ENCODE measurements at places on chromosomes 4 and X.
A peak's percentile ranks its signal among the peaks of the same experiment; 100 is the strongest.

DNA sequence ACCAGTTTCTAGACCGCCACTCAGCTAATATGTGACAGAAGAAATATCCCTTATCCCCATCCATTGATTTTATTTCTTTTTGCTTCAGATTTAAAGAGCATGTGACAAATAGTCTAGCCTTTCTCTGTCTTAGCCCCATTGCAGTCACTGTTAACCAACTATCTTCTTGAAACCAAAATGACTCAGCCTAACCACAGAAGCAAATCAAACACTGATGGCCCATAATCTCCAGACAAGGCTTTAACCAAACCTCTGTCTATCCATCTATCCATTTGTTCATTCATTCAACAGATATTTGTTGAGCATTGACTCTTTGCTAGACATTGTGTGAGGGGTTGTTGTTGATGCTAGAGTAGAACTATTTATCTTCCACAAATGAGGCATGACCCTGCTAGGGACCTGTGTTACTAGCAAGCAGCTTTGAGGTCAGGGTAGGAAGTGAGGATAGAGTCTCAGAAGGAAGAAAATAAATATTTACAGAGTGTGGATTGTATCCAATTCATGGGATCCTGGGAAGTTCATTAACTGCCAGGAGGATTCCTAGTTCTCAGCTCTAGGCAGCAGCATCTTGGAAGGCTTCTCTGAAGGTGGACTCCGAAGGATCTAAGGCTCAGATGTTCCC, 22.5 kb downstream of the HNRNPH2 start:
- peak; percentile 68 for DNase-seq

DNA sequence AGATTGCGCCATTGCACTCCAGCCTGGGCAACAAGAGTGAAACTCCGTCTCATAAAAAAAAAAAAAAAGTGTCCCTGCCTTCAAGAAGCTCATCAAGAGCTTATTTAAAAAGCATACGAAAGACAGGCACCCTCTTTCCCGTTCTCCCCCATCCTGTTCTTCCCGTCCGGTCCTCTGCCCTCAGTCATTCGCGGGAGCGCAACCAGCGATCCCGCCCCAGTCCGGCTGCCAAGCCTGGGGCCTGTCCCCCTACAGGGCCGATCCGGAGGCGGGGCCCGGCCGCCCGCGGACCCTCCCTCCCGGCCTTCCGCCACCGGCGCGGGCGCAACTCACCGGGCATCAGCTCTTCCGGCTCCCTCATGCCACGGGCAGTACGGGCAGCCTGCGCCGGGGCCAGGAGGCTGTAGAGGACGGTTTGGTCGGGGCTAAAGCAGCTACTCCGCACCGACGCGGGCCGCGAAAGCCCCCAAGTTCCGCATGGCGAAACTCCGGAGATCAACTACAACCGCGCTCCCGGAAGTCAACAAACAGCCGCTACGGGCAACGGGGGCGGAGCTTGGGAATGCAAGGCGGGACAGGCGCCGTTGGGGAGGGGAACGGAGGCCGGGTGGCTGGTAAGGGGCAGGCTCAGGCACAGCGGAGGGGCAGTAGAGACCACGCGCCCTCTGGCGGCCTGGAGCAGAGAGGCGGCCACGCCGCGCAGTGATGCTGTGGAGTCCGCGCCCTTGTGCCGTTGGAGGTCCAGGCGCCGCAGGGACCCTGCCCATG, at the start of gene RPGR:
TSS of gene RPGR (minus strand) at position 503 of the 768 bp plus-strand sequence. CDS start at position 361, 142 bp downstream.
- DNase-seq, result peak; percentile 93

DNA sequence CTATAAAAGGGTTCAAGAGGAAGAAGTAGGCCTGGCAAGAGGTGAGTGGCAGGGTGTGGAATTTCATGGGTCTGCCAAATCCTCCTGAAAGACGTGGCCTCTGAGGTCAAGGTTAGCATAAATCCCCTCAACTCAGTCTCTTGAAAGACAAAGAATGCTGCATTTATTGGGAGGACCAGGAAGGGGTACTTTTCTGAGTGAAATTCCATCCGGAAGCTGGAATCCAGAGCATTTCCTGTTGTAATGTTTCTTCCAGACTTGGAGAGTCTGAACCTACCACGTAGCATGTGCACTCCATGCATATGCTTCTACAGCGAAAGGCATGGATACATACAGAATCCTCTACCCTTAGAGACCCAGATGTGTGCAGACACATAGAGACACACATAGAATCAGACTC, 13.4 kb upstream of the FGD1 start:
- DNase-seq, result peak; percentile 65

GRCh38 chr4:1080961-1081688, 32.2 kb downstream of the RNF212 start:
- DNase-seq, result peak; percentile 28

GRCh38 chr4:146110871-146111485, 64.5 kb upstream of the LSM6 start:
- DNase-seq, result no peak

GRCh38 chr4:109390115-109390768, 43.4 kb upstream of the SEC24B start:
- DNase-seq, result no peak

DNA sequence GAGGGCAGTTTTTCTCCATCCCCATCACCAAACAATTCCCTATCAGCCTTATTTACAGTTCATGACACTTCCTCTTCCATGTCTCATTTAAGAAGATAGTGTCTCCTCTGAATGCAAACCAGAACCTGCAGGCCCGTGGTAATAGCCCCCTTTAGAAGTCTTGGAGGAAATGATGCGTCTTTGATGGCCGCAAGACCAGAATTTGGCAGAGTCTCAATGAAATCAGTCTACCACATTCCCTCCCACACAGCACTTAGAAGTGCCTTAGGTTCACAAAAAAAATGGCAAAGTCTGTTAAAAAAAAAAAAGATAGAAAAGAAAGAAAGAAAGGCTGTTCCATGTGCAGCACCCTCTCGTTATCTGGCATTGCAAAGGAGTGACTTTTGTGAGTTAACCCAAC, 2.1 kb upstream of the KDR start:
- peak; percentile 7 for DNase-seq

DNA sequence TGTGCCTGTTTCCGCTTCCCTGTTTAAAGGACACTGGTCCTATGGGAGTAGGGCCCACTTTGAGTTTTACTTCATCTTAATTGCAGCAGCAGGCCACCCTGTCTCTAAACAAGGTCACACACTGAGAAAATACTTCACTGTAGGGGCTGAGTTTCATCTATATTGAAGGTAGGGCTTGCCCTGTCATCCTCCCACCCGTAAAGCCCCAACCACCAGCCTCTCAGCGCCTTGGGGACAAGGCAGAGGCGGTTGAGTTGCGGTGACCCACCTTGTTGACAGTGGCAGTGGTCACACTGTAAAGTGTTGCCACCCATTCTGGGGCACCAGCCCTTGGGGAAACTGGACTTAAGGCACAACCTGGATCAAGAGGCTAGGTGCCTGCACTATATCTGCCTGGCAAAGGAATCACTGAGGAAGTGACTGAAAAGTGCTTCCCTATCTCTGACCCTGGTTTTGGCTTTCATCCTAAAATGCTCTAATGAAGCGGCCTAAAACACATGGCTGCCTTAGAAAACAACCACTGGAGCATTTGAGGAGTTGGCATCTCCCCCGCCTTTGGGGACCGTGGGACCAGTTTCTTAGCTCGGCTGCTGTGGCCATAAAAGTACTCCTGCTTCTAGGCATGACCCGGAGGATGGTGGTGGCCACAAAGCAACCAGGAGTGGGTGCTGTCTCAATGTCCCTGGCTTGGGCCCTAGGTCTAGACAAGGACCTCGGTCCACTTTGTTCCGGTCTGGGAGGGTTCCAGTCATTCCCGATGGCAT, 7.8 kb upstream of the WDR1 start:
- no peak for DNase-seq

- DNase-seq, result peak; percentile 75
Observed at GRCh38 chrX:154526901-154527675, 11.1 kb upstream of the FAM3A start.

GRCh38 chrX:57211906-57212305, 74.6 kb upstream of the FAAH2 start:
- DNase-seq, result no peak

GRCh38 chr4:109826719-109827118, 1.1 kb upstream of the RRH start:
- peak; percentile 6 for DNase-seq

DNA sequence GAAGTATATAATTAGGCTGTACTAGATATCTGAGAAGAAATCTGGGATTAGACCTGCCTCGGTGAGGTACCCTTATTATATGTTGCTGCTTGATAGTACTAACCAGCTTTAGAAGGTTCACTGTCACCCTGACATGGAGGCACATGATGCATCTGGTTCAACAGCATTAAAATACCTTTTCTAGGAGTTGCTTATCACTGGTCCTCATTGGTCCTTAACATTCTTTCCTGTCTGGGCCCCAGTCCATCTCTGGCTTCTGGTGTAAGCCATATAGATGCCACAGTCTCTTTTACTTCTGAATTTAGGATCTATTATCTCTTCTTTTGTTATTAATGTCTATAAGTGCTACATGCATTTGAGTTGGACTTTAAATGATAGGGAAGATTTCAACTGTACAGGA, 40.2 kb downstream of the GPRIN3 start:
- DNase-seq, result no peak

DNA sequence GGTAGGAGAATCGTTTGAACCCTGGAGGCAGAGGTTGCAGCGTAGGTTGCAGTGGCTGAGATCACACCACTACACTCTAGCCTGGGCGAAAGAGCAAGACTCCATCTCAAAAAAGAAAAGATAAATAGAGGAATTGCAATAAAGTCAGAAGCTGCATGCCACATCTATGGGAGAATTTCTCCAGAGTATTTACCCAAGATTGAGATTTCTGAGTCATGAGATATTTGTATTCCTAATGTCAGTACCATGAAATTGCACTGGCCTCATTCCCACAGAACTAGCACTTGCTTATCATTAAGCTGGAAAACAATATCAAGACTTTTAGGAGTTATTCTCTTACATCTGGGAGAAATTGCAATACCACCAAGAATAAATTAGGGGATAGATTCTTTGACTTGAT, 37.4 kb downstream of the ASIC5 start:
- DNase-seq, result peak; percentile 21

GRCh38 chrX:39984191-39984956, 113.4 kb downstream of the BCOR start:
- DNase-seq, result peak; percentile 55

DNA sequence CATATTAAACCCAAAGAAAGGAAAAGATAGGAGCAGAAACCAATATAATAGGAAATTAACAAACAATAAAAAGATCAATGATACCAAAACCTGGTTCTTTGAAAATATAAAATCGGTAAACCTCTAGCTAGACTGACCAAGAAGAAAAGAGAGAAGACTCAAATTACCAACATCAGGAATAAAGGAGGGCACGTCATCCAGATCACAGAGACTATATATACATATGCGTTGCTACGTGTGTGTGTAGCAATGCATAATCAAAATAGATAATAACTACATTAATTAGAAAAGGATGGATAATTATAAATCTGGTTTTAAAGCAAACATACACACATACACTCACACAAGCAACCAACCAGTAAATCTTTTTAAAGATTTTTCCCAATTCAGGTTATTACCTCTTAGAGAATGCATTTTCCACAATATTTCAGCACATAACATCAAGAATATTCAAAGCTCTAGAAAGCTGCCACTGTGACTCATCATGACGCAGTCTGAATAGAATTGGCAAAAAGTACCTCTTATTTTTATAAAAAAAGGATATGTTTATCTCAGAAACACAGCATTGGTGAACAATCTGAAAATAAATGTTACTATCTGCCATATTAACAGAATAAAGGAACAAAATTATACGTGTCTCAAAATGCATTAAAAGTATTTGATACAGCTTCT, 41.4 kb upstream of the USP9X start:
- DNase-seq, result peak; percentile 66

DNA sequence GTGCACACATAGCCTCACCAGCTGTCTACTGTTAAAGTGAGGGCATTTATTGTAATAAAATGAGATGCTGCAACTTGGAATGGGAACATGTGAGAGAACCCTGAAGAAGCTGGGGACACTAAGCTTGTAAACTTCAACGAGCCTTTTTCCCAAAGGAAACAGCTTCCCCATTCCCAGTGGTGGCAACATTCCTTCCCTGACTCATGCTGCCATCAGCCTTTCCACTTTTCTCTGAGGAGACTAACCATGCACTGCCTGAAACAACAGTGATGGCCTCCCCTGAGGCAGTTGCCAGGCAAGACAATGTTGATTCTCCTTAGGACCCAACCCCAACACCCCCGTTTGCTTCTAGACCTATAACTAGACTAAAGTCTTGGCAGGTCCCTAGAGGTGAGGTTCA, 928.3 kb downstream of the GLUD2 start:
- peak; percentile 9 for DNase-seq

GRCh38 chr4:80206521-80207171, 9.3 kb downstream of the PRDM8 start:
- DNase-seq, result no peak

- DNase-seq, result no peak
Observed at GRCh38 chr4:33948921-33949320, 2295.4 kb downstream of the ARAP2 start.

GRCh38 chrX:96576368-96576767, 108.3 kb upstream of the DIAPH2 start:
- DNase-seq, result peak; percentile 20

DNA sequence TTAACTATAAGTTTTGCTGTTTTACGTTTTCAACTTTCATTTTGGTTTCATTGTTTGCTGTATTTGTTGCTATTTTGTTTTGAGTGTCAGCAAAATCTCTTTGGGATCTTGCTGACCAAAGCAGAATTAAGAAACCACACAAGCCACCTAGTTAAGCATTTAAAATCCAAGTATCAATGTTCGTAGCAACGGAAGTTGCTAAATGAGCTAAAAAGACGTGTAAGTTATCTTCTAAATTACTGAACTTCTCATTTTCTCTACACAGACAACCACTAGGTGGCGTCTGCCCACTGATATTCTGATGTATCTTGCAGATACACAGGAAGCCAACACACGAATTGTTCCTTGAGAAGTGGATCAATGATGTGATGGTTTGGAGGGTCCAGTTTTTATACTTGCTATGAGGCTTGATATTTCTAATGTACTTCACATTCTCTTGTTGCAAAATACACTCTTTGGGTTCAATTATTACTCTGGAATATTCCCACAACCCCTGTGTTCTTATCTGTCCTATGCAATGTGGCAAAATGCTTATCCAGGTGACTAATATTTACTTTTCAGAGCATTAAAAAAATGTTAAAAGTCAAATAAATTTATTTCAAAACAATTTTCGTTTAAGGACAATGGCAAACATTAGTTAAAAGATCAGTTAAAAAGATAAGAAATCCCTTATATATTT, 250.5 kb downstream of the TECRL start:
- peak; percentile 44 for DNase-seq
